ENCODE measurements at places on chromosomes 6 and 20. TPM values are rescaled to one million over a fixed set of nuclear protein-coding genes. Genes with fewer than 3 reads are reported as not detected.

SLA2 gene
- 0.09 TPM for polyA plus RNA-seq

PTP4A1 gene
- polyA plus RNA-seq: 98.3 TPM

GPANK1 gene
- 20.3 TPM for polyA plus RNA-seq

REV3L gene
- 4.8 TPM for polyA plus RNA-seq

TPD52L1 gene
- not detected for polyA plus RNA-seq

ZFP57 gene
- not detected for polyA plus RNA-seq

C6orf141 gene
- polyA plus RNA-seq: not detected

TMEM200A gene
- not detected for polyA plus RNA-seq

GGTLC1 gene
- not detected for polyA plus RNA-seq

CCN6 gene
- polyA plus RNA-seq: not detected

CALHM4 gene
- polyA plus RNA-seq: not detected
